ENCODE measurements at places on chromosomes 16 and 17. TPM values are rescaled to one million over a fixed set of nuclear protein-coding genes. Genes with fewer than 3 reads are reported as not detected.

The GRIN2C gene
- not detected for total RNA-seq

The OR2C1 gene
- total RNA-seq, result 0.24 TPM

The ADAM11 gene
- not detected for total RNA-seq

The CPHXL2 gene
- total RNA-seq, result not detected

The KIF2B gene
- not detected for total RNA-seq

The SMIM36 gene
- total RNA-seq, result under 0.01 TPM

The MPP2 gene
- total RNA-seq, result 0.96 TPM

The CSH1 gene
- total RNA-seq, result not detected

The SMURF2 gene
- 56.1 TPM for total RNA-seq
